NCI-H1417 (cell line): ENCODE measurements at places on chromosomes 6 and 20.
A peak's percentile ranks its signal among the peaks of the same experiment; 100 is the strongest.

DNA sequence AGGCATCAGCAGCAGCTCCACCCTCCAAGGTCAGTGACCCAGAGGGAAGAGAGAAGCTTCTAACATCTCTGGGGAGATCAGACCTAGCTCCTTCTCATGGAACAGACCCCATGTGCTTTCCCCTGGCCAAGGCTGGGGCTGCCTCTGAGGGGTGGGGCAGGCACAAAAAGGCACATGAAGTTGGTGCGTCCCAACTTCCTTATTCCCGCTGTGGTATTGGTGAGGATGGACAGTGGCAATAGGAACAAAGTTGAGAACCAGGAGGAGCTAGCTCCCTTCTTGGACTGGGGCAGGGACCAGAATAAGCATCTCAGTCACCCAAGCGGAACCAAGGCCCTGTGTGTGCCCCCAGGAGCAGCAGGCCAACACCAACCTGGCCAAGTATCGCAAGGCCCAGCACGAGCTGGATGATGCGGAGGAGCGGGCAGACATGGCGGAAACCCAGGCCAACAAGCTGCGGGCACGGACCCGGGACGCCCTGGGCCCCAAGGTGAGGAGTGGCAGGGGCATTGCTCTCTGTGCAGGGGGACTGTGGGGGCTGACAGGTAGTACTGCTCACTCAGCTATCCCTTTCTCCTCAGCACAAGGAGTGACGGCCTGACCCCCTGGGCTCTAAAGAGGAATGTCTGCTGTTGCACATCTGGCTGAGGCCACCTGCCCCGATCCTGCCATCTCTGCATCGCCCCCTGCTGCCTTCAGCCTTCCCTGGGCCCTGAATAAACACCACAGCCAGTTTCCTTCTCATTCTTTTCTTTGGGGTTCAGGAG, 46.1 kb downstream of the MYH7B start:
- no peak for DNase-seq

GRCh38 chr6:167769408-167770190, 57.1 kb upstream of the AFDN start:
- DNase-seq = no peak

GRCh38 chr6:90533615-90534336, 53.1 kb downstream of the MAP3K7 start:
- no peak for DNase-seq

DNA sequence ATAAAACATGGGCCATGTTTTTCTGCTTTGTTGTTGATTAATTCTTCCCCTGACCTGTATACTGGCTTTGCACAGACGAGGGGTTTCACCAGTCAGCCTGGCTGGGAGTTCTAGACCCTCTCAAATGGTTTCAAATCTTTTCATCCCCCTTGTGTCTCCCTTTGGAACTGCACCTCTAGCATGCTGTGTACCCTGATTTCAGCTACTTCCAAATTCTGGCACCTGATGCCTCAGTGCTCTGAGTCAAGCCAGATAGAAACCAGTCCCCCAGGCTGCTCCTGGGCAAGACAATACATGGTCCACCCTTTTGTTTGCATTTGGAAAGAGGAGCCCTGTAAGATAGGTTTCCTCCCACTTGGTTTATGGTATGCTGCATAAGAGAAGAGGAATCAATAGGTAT, 290.2 kb downstream of the BTBD3 start:
- DNase-seq = peak; percentile 15

DNA sequence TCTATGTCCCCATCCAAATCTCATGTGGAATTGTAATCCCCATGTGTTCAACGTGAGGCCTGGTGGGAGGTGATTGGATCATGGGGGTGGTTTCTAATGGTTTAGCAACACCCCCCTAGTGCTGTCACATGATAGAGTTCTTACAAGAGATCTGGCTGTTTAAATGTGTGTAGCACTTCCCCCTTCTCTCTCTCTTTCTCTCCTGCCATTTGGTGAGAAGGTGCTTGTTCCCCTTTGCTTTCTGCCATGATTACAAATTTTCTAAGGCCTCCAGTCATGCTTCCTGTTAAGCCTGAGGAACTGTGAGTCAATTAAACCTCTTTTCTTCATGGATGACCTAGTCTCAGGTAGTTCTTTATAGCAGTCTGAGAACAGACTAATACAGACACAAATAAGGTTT, 165.4 kb downstream of the OGFRL1 start:
- no peak for DNase-seq

GRCh38 chr6:11460837-11461661, 76.5 kb upstream of the TMEM170B start:
- no peak for DNase-seq

GRCh38 chr6:6969761-6970223, 138.0 kb upstream of the RREB1 start:
- peak; percentile 70 for DNase-seq

DNA sequence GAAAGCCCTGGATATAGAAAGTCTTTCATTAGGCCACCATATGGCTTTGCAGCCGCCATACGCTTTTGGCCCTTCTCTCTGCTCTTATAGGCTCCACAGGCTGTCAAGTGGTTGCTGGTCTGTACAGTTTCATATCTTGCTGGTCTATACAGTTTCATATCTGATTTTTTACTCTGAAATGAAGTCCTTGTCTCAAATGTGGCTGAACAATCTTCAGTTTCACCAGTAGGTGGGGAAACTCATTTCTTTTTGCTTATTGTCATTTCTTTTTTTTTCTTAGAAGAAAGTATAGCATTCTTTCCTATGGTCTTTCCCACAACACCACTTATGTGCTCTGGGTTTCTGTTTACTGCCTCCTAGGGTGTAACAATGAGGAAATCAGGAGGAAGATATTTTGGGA, 771.4 kb upstream of the MMS22L start:
- no peak for DNase-seq

- DNase-seq = no peak
Measured at GRCh38 chr20:46618316-46619100, 32.8 kb downstream of the SLC13A3 start.

DNA sequence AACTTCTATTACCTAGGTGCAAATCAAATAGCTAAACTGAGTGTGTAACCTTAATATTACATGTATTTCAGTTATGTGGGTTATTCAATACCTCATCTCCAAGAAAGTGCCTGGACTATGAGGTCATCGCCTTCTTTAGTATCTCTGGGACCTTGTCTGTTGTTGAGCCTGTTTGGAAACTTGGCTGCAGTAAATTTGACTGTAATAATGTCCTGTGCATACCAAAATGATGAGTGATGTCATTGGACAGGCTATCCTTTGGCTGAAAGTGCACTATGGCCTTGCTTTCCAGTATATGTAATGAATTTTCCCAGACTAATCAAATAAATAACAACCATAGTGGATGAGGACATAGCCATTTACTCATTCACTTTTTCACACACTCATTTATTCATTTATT, 455.1 kb downstream of the ADGRB3 start:
- DNase-seq = no peak

DNA sequence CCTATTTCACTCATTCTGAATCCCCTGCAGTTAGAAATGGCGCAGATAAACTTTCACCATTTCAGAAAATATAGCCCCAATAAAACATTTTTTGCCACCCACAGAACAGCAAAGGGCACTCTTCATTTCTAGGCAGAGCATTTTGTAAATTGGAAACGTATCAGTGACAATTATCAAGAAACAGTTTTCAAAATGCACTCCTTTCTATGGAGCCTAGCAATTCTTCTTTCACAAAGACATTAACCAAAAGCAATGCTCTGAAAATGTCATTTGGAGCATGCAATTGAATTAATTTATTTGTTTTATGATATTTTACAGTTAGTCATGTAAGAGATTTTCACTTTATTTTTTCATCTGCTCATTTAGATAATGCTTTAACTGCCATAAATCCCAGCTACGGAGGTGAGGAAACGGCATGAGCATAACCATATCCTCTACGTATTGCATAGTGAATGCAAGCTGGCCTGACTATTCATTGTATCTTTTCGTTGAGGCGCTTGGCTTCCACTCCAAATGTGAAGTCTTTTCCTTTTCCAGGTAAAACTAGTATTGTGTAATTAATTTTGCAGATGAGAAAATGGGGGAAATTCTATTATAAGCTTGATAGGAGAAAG, 813.4 kb downstream of the C6orf118 start:
- DNase-seq = no peak

DNA sequence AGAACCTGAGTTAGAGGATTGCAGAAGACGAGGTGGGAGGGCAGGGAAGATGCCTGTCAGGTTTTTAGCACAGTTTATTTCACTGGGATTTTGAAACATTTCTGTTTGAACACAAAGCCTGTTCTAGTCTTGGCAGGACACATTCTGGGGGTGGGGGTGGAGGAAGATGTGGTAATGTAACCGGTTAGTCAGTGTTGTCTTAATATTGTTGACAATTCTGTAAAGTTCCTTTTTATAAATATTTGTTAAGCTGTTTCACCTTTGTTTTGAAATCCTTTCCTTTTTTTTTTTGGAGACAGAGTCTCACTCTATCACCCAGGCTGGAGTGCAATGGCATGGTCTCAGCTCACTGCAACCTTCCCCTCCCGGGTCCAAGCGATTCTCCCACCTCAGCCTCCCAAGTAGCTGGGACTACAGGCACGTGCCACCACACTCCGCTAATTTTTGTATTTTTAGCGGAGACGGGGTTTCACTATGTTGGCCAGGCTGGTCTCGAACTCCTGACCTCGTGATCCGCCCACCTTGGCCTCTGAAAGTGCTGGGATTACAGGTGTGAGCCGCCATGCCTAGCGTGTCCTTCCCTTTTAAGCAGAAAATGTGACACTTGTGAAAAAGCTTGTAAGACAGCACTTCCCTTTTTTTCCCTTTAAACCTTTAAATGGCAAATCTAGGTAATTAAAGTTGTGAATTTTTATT, 20.2 kb downstream of the SLC9A8 start:
- DNase-seq = no peak

GRCh38 chr6:31826793-31827285, 699 bp upstream of the HSPA1B start:
- no peak for DNase-seq

DNA sequence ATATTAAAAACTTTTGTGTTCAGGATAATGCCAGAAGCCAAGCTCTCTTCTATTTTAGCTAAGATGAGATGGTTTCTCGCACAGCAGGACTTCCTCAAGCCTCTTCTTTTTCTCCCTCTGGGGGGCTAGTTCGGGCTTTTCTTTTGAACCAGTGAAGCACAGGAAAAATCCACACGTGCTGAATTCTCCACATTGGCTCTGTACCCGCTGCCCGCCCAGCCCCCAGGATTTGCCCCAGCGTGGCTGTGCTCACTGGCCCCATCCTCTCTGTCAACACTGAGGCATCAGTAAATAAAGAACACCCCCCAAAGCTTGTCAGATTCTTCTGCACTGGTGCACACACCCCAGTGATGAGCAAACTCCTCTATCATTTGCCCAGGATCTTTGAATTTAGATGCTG, 232.8 kb downstream of the ZNF217 start:
- DNase-seq = no peak

- no peak for DNase-seq
Measured at GRCh38 chr6:134207421-134207820, 110.5 kb downstream of the SGK1 start.

DNA sequence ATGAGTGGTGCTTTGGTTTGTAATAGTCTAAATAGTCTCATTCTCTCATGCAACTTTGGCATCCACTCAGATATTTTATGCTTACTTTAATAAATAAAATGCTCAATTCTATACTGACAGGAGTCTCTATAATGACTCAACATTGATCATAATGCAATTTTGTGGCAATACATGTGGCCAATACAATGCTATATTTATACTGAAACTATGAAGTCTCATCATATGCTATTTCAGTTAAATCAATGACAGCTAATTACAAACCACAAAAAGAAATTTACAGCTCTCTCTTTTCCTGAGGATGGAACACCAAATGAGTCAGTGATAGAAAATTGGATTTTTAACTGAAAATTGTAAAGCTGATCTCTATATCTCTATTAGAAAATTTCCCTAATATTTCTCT, 77.1 kb downstream of the WASF1 start:
- DNase-seq = no peak

GRCh38 chr6:107275330-107275865, 160.1 kb upstream of the BEND3 start:
- no peak for DNase-seq

- no peak for DNase-seq
Measured at GRCh38 chr6:55998576-55998975, 123.2 kb upstream of the BMP5 start.

GRCh38 chr6:152981219-152981618, 1.6 kb downstream of the FBXO5 start:
- DNase-seq = no peak
